ENCODE measurements at places on chromosomes 3 and 15.
A peak's percentile ranks its signal among the peaks of the same experiment; 100 is the strongest.

DNA sequence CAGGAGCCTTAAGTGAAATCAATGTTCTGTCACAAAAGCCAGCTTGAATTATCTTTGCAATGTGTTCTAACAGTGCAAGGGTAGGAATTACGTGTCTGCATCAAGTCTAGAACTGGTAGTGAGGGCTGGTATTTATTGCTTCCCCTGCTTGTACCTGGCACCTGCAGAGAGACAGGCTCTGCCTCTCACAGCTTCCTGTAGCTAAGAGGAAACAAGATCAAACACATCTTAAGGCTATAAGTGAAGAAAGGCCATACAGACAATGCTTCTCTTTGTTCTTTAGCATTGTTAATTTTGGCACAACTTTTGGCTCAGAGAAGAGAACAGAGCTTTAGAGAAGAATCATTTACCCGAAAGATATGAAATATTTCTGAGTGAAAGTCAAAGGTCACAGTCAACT lies 479.9 kb downstream of the GRM7 start:
- DNase-seq, result no peak

- DNase-seq, result no peak
These were observed 15.1 kb downstream of the DUSP7 start for GRCh38 chr3:52041118-52041731.

DNA sequence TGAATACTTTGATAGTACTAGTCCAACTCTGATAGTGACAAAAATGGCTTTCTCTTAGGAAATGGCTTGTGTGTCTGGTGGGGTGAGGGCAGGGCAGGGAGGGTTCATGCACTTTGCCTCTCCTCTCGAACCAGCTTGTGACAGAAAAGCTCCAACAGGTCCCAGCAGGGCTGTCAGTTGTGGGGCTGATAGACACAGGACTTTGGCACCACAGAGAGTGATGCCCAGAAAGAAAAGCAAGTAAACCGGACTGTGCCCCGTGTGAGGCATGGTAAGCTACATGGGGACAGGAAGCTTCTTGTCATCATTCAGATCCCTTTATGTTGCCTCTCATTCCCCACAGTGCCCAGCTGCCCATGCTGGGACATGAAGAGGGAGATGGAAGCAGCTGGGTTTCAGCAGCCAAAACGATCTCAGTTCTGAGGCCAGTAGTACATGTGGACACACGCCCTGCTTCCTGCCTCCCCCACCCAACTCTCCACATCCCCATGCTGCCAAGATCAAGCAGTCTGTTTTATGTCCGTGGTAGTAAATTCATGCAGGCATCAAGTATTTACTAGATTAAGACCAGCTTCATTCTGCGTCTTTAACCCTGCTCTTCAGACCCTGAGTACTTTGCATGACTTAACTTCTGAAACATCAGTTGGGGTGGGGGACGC lies 29.7 kb upstream of the LIPC start:
- no peak for DNase-seq

DNA sequence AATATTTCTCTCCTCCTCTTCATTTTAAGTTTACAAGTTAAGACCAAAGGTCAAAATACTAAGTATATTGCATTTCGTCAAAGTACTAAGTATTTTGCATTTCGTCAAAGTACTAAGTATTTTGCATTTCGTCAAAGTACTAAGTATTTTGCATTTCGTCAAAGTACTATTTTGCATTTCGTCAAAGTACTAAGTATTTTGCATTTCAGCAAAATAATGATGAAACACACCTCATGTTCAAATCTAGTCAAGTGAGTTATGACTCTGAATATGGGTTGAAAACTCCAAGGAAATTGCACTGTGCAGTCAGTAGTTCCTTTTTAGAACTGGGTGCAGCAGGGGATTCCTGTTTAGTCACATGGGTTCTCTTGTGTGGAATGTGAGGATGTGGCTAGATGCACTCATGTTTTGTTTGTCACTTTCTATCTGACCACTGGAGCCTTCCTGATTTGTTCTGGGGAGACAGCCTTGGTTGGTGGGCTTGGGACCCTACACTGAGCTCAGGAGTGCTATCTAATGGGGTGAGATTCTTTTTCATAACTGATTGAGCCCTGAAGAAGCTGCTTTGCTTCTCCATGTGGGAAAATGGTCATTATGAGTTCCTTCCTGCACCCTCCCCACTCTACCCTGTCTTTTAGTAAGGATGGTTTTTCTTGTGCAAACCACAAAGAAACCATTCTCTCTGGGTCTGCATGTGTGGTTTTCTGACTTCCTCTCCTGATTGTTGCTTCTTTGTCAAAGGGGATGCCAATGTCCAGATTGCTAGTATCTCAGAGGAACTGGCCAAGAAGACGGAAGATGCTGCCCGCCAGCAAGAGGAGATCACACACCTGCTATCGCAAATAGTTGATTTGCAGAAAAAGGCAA lies 73.4 kb downstream of the CCK start:
- DNase-seq, result no peak

- DNase-seq, result no peak
These were observed 43.3 kb upstream of the GSK3B start for GRCh38 chr3:120137548-120137947.

- DNase-seq, result peak; percentile 72
These were observed 21.4 kb upstream of the JMJD7 start for GRCh38 chr15:41806291-41807181.

DNA sequence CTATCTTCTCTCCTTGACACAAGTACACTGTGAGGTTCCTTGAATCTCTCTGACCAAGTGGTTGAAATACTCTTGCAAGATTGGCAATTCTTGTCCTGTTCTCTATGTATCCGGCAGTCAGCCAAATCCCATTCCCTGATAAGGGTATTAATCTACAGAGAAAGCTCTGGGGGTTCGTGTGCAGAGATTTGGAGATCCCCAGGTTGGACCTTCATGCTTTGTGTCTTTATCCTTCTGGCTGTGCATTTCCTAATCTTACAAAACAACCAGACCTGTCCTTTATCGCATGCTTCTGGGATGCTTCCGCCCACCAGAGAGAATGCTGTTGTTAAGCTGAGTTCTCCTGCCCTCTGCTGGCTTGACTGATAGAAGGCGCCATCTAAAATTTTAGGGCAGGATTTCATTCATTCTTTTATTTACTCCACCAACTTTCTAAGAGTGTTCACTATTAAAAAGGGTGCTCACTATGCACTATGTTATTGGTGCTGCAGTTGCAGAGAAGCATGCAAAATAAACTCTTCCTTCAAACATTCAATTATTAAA lies 8.6 kb upstream of the SST start:
- DNase-seq, result no peak

DNA sequence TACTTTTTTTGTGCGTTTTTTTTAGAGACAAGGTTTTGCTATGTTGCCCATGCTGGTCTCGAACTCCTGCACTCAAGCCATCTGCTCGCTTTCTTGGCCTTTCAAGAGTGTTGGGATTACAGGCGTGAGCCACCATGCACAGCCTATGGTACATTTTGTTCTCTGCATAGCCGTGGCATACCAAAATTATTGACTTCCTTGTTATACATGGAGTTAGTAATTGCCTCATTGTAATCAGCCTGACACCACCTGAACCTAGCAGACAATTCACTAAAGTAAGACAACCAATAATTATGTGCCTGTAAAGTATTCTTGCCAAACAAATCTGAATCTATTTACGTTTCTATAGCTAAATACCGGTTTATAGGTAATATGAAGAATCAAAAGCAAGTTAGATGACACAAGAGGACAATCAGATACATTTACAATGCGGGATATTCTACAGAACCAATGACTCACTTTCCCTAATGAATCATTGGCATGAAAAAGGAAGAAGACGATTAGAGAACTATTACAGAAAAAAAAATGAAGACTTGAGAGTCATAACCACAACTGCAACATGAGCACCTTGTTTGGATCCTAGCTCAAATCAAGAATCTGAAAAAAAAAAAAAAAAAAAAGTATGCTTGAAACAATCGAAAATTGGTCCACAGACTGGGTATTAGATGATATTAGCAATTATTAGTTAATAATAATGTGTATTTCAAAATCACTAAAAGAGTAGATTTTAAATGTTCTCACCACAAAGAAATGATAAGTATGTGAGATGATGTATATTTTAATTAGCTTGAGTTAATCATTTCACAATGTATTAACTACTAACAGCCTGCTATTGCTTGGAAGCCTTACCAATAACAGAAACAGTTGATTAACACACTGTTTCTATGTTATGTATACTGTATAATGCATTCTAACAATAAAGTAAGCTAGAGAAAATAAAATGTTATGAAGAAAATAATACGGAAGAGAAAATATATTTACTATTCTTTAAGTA lies 7.1 kb downstream of the GUCA1C start:
- DNase-seq, result no peak

DNA sequence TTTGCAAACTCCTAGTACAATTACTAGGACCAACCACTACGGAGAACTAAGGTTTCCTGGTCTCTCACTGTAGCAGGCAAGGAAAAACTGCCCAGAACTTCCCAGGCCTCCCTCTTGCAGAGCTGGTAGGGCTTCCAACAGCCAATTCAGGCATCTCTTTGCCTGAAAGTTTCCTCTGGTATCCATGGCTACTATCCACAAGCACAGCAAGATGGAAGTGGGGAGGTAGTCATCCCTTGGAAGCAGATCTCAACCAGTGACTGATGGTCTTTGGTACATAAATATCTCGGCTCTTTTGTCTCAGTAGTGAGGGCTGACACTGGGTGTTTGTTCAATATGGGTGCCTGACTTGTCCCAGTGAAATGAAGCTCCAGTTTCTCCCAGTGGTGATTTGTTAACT lies 201.3 kb upstream of the MRPL3 start:
- DNase-seq, result no peak

DNA sequence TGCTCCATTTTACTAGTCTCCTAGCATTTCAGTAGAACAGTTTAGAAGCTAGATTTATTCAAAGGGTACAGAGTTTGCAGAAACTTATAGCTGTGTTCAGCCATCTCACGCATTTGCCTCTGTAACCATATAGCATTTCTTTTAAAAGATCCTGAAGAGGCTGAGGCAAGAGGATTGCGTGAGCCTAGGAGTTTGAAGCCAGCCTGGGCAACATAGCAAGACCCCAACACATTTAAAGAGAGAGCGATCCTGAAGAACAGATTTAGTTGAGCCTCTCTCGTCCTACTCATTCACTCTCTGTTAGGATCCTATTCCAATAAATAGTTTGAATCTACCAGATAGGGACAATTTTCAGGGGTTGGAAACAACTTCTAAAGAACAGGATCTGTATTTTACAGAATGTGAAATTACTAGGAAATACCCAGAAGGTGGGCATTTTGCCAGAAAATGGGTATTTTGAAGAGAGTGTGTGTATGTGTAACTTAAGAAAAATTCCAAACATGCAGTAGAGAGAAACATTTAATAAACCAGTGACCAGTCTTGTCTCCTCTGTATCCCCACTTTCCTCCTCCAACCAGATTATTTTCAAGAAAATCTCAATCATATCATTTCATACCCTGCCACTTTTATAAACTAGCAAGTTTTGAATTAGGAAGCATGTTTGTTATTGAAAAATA lies 4.5 kb downstream of the EIF3J start:
- DNase-seq, result no peak

GRCh38 chr15:42712584-42712983 lies 24.3 kb downstream of the CDAN1 start:
- DNase-seq, result no peak

DNA sequence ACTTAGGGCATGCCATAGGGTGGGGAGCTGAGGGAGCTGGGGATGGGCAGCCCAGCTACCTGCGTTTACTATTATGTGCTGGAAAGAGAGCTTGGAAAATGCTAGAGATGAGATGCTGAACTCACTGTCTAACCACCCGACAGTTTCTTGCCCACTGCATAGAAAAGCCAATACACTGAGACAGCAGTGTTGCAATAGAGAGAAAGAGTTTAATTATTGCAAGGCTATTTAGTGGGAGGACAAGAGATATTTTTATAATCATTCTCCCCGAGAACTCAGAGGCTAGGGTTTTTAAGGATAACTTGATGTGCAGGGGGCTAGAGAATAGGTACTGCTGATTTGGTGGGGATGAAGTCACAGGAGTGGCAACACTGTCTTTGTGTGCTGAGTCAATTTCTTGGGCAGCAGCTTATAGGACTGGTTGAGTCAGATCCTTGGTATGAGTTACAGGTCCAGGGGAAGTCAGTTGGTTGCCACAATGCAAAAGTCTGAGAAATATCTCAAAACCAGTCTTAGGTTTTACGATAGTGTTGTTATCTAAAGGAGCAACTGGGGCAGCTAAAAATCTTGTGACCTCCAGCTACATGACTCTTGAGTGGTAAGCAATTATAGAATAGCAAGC lies 205.9 kb downstream of the GABRG3 start:
- DNase-seq, result no peak

DNA sequence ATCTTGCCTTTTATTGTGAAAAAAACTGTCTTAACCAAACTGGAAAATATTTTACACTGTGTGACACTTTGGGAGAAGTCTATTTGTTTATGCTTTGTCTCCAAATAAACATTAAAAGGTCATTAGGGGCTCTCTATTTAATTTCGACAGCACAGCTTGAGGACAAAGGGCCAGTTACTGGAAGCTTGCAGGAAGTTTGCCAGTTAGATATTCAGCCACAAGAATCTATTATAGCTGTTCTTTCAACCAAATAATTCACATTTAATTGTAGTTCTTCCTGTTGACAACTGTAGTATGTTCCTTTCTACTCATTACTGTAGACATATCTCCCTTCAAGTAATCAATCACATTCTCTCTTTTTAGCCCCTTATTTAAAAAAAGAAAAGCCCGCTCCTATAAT lies 6.1 kb downstream of the CP start:
- no peak for DNase-seq

- no peak for DNase-seq
These were observed 283.9 kb downstream of the GRM7 start for GRCh38 chr3:7144697-7145308.

- no peak for DNase-seq
These were observed 86.9 kb upstream of the RASGRP1 start for GRCh38 chr15:38651328-38652038.

DNA sequence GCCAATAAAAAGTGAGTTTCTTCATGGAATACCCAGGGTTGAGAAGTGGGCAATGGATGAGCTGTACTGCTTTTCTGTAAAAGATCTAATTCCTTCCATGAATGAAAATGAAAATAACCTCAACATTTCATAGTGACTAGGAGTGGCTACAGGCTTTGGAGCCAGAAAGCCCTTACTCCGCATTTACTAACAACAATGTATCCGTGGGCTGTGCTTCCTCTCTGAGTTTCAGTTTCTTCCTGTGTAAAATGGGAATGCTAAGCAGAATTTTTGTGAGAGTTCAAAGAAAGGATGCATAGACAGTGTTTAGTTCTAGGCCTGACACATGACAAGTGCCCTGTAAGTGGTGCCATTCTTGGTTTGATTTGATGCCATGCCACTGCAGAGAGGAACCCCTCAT lies 47.5 kb upstream of the TM4SF1 start:
- DNase-seq, result no peak

- DNase-seq, result no peak
These were observed 29.6 kb upstream of the EHHADH start for GRCh38 chr3:185283374-185283935.
